Activated naive CD8-positive, alpha-beta T cell treated with anti-CD3 and anti-CD28 coated beads, Interleukin-2, amount 10 ng/mL, durations not matched to agents 7 days and 5 days (primary cell): ENCODE measurements at places on chromosomes 12 and 14. TPM values are rescaled to one million over a fixed set of nuclear protein-coding genes. Genes with fewer than 3 reads are reported as not detected.

GDF3 gene
- not detected for total RNA-seq

BEST3 gene
- total RNA-seq = not detected

GAS2L3 gene
- total RNA-seq = 4.8 TPM

DNA sequence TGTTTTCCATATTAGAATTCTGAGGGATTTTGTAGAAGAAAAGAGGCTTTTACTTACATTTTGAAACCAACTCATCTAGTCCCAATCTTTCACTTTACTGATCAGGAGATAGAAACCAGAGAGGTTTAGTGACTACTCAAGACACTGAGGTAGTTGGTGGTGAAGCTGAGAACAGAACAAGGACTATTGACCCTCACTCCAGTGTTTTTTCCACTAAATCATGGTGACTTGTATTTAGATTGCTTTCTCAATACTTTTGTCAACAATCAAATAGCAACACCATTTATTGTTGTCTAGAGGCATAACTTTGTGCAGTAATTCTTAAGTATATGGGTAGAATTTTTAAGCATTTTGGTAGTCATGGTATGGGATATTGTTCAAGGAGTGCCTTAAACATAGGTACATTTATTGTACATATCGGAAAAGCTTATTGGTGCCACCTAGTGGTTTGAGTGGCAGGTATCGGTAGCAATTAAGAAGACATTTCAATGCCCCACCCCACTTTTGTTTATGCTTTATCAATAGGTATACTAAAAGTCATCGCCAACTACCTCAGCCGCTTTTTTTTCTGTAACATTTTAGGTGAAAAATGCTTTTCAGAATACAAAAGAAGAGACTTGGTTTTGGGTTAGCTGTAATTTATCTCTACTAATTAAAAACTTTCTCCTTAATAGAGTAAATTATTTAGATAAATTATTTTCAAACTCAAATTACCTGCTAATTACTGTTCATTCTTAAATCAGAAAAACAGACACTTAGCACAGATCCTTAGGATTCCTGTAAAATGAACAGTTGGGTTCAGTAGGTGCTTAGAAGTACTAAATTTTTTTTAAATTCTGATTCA, 47.3 kb upstream of the PAWR start:
- H3K27ac ChIP-seq = no peak overlapping the region
- no peak overlapping the region for H3K4me3 ChIP-seq
- peaks cover 20% of the 10 kb centered on the region for H3K27me3 ChIP-seq
- DNase-seq = no peak

GRCh38 chr14:93320489-93320888, 12.3 kb downstream of the BTBD7 start:
- no peak overlapping the region for H3K27ac ChIP-seq
- H3K36me3 ChIP-seq = peaks cover 11% of the 10 kb centered on the region
- peaks cover 15% of the 10 kb centered on the region for H3K4me1 ChIP-seq
- no peak for DNase-seq

- H3K36me3 ChIP-seq = peaks cover 2% of the 10 kb centered on the region
- H3K4me1 ChIP-seq = no peaks in the 10 kb centered on the region
- no peak overlapping the region for H3K27ac ChIP-seq
Measured at GRCh38 chr14:61003571-61003970, 22.5 kb downstream of the SLC38A6 start.

GRCh38 chr14:39568809-39569538, 136.7 kb upstream of the FBXO33 start:
- no peaks in the 10 kb centered on the region for H3K36me3 ChIP-seq
- no peaks in the 10 kb centered on the region for H3K27me3 ChIP-seq
- H3K4me3 ChIP-seq = no peak overlapping the region
- H3K4me1 ChIP-seq = no peaks in the 10 kb centered on the region
- H3K27ac ChIP-seq = no peak overlapping the region

DNA sequence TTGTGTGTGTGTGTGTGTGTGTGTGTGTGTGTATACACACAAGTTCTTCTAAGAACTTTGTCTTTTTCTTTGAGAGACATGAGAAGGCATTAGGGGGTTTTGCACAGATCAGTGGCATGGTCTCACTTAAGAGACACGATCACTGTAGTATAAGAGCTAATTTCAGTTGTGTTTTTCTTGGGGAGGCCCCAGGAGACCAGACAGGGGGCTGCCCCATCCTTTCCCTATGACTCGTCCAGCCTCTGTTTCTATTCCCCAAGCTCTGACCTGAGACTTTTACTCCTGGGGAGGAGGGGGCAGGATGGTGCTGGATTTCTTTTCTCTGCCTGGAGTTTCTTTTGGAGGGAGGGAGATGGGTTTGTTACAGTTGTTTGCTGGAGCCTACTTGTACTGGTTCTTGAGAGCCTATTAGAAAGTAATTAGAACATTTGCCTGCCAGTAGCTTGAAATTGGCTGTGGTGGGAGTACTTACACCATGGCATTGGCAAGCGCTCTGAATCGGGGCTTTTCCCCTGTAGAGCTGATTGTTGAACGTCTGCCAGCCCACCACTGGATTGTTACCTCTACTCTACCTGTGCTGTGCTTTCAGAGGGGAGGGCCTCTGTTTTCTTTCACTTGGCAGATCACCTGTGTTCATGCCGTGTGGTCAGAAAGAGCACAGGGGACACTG, 109.5 kb downstream of the TSPAN9 start:
- H3K27me3 ChIP-seq = peaks cover 8% of the 10 kb centered on the region
- no peaks in the 10 kb centered on the region for H3K4me1 ChIP-seq
- no peaks in the 10 kb centered on the region for H3K36me3 ChIP-seq
